Peyer's patch (tissue), 4 donors: ENCODE measurements at places on chromosomes 2 and 18. TPM values are rescaled to one million over a fixed set of nuclear protein-coding genes. Genes with fewer than 3 reads are reported as not detected.

- no peak overlapping the region for H3K27ac ChIP-seq
- H3K27me3 ChIP-seq: no peaks in the 10 kb centered on the region
- H3K36me3 ChIP-seq: no peaks in the 10 kb centered on the region
- DNase-seq: no peak
Observed at GRCh38 chr2:168518555-168519066, 62.5 kb downstream of the CERS6 start.

- no peaks in the 10 kb centered on the region for H3K27me3 ChIP-seq
- DNase-seq: no peak
- H3K36me3 ChIP-seq: no peaks in the 10 kb centered on the region
- no peaks in the 10 kb centered on the region for H3K4me1 ChIP-seq
- no peak overlapping the region for H3K4me3 ChIP-seq
- no peak overlapping the region for H3K27ac ChIP-seq
Observed at GRCh38 chr2:19461504-19462255, 103.3 kb upstream of the OSR1 start.

DNA sequence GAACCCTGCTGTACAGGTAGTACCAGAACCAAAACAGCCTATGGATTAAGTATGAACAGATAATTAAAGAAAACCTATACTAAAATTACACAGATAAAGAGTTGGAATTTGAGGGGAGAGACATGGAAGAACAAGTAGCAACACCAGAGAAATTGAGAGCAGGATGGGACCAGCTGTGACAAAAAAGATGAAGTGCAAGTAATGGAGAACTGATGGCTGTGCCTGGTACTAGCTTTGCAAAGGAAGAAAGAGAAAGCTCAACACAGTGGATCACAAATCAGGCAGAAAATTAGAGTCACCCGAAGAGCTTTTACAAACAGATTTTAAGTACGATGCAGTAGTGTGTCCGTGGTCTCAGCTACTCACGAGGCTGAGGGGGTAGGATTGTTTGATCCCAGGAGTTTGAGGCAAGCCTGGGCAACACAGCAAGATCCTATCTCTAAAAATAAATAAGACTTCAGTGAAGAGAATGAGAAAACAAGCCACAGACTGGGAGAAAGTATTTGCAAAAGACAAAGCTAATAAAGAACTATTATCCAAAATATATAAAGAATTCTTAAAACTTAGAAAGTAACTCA is 46.5 kb downstream of the CUL3 start:
- H3K27ac ChIP-seq: no peak overlapping the region
- H3K4me1 ChIP-seq: no peaks in the 10 kb centered on the region
- H3K4me3 ChIP-seq: no peak overlapping the region
- no peak for DNase-seq
- no peaks in the 10 kb centered on the region for H3K36me3 ChIP-seq

GRCh38 chr18:56248610-56249235 is 389.7 kb downstream of the TXNL1 start:
- no peaks in the 10 kb centered on the region for H3K27me3 ChIP-seq
- DNase-seq: peak; percentile 51
- peak overlapping the region; percentile 60 for H3K27ac ChIP-seq
- no peaks in the 10 kb centered on the region for H3K36me3 ChIP-seq

GRCh38 chr2:53778536-53779162 is 8.1 kb downstream of the ASB3 start:
- H3K4me3 ChIP-seq: no peak overlapping the region
- no peaks in the 10 kb centered on the region for H3K27me3 ChIP-seq
- no peak overlapping the region for H3K27ac ChIP-seq
- no peaks in the 10 kb centered on the region for H3K36me3 ChIP-seq
- no peak for DNase-seq
- no peaks in the 10 kb centered on the region for H3K4me1 ChIP-seq

The UGT1A9 gene
- total RNA-seq: 12.3 TPM

The PDE1A gene
- total RNA-seq: 2.1 TPM
